ENCODE measurements at places on chromosomes 3 and 15. TPM values are rescaled to one million over a fixed set of nuclear protein-coding genes. Genes with fewer than 3 reads are reported as not detected.
A peak's percentile ranks its signal among the peaks of the same experiment; 100 is the strongest.

Gene CD276
- 9.6 TPM for total RNA-seq

GRCh38 chr3:28934126-28934813 is 346.6 kb upstream of the RBMS3 start:
- no peak for DNase-seq

Gene CSPG5
- 0.39 TPM for total RNA-seq

DNA sequence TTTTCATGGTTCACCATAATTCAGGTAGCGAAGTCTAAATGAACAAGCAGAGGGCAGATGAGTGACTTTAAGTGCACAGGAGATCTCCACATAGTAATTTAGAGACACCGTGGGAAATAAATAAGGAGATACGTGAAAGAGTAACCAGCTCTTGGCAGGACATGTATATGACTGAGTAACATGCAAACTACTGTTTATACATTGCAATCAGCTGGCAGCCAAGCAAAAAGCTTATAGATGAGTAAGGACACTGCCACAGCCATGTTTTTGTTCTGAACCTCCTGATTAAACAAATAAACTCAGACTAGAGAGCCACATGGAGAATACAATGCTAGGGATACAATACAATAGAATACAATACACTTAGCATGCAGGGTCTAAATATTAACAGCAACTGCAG is 252.4 kb downstream of the FHIT start:
- DNase-seq: no peak

- no peak for DNase-seq
Measured at GRCh38 chr3:171895900-171896299, 52.8 kb downstream of the TMEM212 start.

- no peak for DNase-seq
Measured at GRCh38 chr3:185813691-185814215, 11.1 kb downstream of the IGF2BP2 start.

DNA sequence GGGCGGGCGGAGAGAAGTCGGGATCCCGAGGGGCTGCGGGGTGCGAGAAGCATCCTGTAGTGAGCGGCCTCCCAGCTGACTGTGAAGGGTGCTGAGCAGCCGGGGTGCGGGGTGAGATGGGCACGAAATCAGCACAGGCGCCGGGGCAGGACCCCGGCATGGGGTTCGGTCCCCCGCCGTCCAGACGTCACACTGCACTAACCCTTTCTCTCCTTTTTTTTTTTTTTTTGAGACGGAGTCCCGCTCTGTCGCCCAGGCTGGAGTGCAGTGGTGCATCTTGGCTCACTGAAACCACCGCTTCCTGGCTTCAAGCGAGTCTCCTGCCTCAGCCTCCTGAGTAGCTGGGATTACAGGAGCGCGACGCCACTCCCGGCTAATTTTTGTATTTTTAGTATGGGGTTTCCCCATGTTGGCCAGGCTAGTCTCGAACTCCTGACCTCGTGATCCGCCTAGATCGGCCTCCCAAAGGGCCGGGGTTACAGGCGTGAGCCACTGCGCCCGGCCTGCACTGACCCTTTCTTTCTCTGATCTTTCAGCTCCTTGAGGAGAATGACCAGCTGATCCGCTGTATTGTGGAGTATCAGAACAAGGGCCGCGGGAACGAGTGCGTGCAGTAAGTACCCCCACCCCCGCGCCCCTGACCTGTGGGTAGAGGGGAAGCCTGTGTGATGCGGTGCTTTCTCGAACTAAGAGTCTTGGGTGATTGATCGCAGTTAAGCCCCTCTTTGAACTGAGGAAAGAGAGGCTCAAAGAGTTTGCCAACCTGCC is 513 bp downstream of the SS18L2 start:
- no peak for DNase-seq

Gene ZPLD1
- total RNA-seq: 0.09 TPM

DNA sequence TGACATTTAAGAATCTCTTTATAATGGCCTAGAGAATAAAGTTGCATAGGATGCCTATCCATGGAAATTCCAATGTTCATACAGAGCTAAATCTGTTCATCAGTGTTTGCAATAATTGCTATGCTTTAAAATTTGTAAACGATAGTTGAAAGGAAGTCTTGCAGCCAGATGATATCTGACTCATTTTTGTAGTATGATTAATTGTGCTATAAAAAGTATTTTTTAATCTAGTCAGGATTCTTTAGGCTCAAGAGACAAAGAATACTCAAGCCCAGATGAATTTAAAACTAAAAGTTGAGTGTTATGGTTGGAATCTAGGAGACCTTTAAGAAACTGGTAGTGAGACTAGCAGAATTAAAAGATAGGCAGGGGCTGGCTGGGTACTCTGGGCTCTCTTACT is 50.5 kb downstream of the SUCNR1 start:
- no peak for DNase-seq

DNA sequence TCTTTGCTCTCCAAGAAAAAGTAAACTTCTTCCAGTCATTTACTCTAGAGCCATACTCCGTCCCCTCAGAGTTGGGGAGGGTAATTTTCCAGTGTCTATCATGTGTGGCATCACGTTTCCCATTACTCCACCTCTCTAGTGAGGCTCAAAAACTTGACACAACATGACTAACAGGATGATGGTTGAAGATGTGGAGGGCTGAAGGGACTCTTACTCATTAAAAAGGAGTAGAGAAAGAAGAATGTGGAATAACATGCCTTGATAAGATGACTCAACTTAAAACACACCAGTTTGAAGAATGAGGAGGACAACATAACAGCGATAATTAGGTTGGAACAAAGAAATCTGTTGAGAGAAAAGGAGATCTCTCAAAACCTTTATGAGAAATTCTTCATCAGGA is 894.3 kb downstream of the OTOL1 start:
- DNase-seq: no peak

Gene CD86
- 1.6 TPM for total RNA-seq

Gene PLIN1
- total RNA-seq: 1.8 TPM

- peak; percentile 12 for DNase-seq
Measured at GRCh38 chr3:111069974-111070771, 1.4 kb upstream of the NECTIN3 start.

DNA sequence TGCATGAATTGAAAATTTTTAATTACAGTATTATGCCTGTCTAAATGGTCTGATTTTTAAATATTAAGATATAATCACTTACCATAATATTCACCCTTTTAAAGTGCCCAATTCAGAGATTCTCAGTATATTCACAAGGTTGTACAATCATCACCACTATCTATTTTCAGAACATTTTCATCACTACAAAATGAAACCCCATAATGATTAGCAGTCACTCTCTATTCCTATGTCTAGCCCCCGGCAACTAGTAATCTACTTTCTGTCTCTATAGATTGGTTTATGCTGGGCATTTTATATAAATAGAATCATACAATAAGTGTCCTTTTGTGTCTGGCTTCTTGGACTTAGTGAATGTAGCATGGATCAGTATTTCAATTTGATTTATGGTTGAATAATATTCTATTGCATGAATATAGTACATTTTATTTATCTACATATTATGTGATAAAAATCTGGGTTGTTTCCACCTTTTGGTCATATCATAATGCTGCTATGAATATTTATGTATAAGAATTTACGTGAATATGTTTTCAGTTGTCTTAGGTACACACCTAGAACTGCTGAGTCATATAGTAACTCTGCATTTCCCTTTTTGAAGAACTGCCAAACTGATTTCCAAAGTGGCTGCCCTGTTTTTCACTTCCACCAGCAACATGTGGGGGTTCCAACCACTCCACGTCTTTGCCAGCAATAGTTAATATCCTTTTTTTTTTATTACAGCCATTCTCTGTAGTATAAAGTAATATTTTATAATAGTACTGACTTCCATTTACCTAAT is 485.7 kb upstream of the ZNF385D start:
- DNase-seq: no peak

Gene GABRB3
- total RNA-seq: 0.23 TPM

DNA sequence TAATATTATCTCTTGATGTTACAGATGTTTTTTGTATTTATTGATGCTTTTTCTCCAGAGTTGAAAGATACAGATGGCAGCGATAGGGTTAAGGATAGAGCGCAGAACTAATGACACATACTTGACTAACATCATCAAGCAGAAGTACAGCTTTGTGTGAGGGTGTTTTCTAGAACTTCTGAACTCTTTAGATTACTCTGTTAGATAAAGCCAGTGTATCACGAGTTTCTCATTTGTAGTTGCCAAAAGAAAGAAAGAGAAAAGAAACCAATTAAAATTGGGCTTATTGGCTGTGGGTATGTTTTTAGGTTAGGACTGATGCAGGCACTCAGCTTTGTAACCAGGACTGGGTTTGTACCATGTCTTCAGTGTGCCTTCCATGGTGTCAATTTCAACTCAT is 6.6 kb upstream of the GPR171 start:
- DNase-seq: no peak

GRCh38 chr3:178684881-178685590 is 148.8 kb downstream of the KCNMB2 start:
- no peak for DNase-seq

GRCh38 chr3:141311170-141311495 is 57.2 kb upstream of the ZBTB38 start:
- no peak for DNase-seq

DNA sequence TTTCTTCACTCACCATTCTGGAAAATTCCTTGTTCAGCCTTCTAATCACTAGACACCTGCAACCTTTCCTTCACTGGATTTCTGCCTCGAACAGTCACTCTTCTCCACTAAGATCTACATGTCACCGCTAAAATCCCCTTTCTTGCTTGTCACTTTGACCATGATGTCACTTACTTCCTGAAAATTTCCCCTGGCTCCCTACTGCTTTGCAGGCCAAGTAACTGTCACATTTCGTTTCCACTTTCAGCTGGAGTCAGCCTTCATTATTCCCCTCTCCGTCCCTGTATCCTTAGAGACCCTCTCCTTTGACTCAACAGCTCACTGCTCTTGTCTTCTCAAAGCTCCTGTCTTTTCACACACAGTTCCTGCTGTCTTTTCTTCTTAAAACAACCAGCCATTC is 15.9 kb downstream of the CHL1 start:
- DNase-seq: no peak

DNA sequence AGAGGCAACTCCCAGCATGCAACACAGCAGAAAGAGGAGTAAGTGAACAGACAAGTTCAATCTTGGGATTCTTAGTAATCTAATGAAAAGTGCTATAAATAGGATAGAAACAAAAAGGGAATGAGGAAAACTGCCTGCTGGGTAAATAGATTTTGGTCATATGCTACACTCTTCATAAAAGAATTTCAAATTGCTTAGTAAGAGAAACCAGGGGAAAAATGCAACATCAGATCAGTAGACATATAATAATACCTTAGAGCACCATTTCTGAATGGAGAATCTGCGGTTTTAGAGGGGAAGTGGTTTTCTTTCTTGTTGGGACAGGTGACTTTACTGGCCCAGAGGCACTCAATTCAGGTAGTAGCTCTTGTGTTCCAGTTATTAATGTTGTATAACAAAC is 13.4 kb upstream of the TBC1D5 start:
- no peak for DNase-seq

DNA sequence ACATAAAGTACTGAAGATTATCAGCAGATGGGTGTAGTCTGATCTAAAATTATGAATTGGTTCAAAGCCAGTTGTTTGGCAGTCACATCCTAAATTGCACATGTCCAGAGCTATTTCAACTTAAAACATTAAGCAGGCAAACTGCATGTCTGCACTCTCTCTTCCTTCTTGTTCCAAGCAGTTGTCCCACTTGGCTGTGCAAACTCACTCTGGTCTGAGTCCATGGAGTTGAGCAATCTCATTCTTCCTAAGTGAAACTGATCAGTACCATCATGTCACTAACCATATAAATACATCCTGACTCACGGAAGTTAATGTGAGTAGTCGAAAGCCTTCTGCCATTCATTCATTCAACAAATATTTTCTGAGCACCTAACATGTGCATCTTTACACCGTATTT is 353.0 kb downstream of the ROBO1 start:
- peak; percentile 78 for DNase-seq

DNA sequence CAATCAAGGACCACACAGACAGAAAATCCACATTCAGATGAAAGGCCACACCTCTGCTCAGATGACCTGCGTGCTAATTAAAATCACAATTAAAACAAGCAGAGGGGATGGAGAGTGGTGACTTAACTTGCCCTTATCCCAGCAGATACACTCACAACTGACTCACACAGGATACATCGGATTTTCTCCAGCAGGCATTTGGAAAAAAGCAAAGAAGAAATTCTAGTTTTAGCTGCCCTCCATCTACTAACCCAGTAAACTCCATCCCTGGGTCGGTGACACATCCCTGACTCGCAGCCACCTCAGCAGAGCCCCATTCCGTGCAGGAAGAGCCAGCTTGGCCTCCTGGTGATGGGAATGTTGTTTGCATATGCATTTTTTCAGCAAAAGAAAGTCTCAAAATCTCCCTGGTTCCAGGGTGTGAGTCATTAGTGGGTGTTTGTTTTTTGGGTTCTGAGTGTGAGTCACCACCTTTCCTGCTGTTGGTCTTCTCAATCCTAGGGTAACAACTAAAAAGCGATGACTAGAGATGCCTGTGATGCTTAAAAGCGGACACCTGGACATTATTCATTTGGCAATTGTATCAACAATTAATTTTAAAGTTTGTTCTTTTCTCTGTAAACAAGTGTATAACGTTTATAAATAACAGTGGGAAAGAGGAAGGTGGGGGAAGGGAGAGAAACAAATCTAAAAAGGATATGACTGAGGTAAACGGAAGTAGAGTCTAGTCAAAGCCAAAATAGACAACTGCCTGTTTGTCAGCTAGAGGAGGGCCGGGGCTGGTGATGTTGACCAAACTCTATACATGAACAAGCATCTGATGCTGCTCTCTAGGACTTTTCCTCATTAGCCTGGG is 49.8 kb upstream of the SLC4A7 start:
- DNase-seq: peak; percentile 3

- no peak for DNase-seq
Measured at GRCh38 chr3:135199137-135199536, 404.1 kb downstream of the EPHB1 start.

- DNase-seq: no peak
Measured at GRCh38 chr3:156615592-156616173, 58.7 kb upstream of the TIPARP start.

DNA sequence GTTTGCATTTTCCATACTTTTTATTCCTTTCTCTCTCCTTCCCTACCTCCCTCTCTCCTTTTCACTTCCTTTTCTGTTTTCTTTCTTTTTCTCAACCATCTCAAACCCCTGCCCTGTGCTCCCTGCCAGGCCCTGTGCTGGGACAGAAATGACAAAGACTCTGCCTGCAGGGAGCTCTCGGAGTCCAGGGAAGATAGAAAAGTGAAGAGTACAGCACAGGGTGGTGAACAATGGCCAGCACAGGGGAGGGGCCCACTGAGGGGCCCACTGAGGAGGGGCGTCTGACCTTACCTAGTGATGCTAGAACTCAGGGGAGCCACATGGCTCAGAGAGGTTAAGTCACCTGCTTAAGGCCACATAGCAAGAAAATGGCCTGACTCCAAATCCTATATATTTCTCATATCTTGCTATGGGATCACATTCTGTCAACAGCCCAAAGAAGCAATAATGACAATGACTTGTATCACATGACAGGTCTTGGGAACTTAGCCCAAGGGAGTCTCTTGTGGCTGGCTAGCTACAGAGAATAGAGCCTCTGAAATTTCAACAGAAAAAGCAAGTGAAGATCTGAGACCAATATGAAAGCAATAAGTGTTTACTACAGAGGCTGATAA is 44.3 kb upstream of the ATP2B2 start:
- DNase-seq: no peak
